Fibroblast of skin of abdomen (primary cell): ENCODE measurements at places on chromosomes 3 and 15.
A peak's percentile ranks its signal among the peaks of the same experiment; 100 is the strongest.

GRCh38 chr3:104437131-104437750 is 929.5 kb upstream of the ALCAM start:
- peak; percentile 93 for DNase-seq

GRCh38 chr3:67302489-67302888 is 304.4 kb downstream of the KBTBD8 start:
- no peak for DNase-seq

- DNase-seq = no peak
Measured at GRCh38 chr3:146772211-146772743, 167.1 kb upstream of the PLSCR5 start.

DNA sequence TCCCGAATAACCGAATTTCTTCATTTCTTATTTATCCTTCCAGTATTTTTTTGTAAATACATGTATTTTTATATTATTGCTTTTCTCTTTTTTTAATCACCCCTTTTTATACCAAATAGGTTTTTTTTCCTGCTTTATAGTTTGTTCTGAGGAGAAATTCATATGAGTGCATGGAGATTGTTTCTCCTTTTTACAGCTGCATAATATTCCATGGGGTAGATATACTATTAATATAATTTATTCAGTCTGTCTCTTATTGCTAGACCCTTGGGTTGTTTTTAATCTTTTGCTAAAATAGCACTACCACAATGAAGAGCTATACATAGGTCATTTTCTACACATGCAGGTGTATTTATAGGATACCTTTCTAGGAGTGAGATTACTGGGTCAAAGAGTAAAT is 3.5 kb upstream of the TMEM87A start:
- DNase-seq = no peak

DNA sequence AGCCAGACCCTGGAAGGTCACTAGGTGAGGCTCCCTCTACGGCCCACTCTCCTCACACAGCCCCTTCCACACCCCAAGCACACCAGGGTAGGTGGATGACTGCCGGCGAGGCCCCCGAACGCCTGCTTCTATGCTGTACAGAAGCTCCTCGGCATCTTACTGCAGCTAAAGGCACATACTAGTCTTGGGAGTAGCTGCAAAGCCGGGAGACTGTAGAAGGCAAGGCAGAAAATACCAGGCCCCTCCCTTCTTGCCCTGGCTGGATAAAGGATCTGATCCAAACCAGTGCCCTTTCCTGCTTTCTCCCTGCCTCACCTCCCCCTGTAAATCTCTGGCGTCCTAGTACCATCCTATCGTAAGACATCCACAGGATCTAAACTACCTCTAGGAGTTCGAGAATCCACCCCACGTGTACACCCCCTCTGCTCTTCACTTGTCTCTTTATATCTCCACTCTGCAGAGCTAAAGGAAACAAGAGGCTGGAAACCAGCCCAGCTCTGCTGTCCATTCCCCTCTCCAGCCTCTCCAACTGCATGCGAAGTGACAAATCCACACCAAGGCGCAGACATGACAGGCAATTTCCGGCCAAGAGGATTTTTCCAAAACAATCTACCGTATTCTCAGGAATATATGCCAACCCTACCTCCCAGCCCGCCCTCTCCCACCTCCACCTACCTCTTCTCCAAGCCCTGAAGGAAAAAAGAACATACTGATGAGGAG is 11.8 kb downstream of the TNK2 start:
- DNase-seq = peak; percentile 82

- DNase-seq = no peak
Measured at GRCh38 chr15:80098341-80098740, 38.9 kb downstream of the ZFAND6 start.

- no peak for DNase-seq
Measured at GRCh38 chr3:47343471-47343971, 37.3 kb upstream of the PTPN23 start.

GRCh38 chr15:62053439-62054085 is 6.7 kb downstream of the VPS13C start:
- DNase-seq = no peak

- DNase-seq = peak; percentile 84
Measured at GRCh38 chr3:45547764-45548680, 46.5 kb upstream of the LIMD1 start.

- DNase-seq = peak; percentile 65
Measured at GRCh38 chr3:161171113-161171512, 50.0 kb upstream of the NMD3 start.

DNA sequence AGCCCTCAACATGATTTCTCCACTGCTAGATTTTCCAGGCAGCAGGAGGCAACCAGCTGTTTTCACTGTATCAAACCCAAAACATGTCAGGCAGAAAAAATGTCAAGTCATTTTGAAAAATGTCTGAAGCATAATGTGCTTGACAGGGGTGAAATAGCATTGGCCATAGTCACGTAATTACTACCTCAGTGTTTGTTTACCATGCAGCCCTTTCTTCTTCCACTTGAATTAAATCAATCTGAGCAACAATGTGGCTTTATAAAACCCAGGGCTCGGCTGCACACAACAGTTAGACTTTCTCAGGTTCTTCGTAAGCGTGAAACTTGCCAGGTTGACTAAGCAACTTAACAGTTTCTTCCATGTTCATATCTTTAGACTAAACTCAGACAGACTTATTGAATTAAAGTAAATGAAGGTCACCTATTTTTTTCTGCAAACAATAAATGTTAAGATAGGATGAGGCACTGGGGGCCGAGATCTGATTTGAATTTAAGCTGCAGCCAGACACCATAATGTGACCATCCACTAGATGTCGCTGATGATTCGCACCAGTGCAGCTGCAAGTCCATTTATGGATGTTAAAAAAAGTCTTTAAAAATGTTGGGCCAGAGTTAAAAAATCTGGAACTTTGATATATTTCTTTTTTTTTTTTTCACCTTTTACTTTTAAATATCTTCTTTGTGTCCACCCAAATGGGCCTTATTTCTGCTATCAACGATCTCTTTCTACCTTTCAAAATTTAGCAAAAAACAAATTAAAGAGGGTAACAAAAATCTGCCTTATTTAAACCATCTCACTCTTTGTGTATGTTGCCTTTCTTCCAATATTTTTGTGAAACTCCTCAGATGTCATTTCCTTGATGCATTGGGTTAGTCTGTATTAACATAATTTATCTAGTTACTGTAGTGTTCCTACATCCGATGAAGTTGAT is 305.9 kb downstream of the CACNA2D3 start:
- DNase-seq = peak; percentile 88

GRCh38 chr3:125055331-125055912 is 375 bp downstream of the HEG1 start:
- no peak for DNase-seq

DNA sequence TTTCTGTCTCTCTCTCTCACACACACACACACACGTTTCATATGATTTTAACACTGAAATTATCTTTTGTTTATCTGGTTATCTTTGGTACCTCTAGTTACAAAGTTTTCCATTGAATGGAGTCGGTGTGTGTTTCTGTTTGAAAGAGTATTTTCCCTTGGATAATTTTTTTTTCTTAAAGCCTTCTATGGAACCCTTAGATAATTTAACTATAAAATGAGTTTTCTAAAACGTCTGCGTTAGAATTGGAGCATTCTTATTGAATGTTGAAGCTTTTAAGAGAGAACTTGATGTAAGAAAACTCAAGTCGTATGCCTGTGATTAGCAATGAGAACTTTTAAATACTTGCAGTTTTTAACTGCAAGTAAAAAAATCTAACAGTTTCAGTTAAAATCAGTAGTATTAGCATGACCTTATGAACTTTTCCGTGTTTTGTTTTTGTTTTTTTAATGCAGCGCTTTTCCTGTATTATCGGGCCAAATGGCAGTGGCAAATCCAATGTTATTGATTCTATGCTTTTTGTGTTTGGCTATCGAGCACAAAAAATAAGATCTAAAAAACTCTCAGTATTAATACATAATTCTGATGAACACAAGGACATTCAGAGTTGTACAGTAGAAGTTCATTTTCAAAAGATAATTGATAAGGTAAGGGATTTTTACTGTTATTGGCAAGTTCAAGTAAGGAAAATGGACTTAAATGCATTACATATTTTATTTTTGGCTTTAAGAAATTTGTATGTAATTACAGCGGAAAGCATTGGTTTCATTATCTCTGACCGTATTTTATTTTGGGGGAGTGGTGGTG is 3.0 kb downstream of the SMC4 start:
- DNase-seq = no peak

GRCh38 chr3:77590191-77590590 is 550.3 kb downstream of the ROBO2 start:
- no peak for DNase-seq

GRCh38 chr3:108475220-108475782 is 35.1 kb downstream of the MYH15 start:
- no peak for DNase-seq

- no peak for DNase-seq
Measured at GRCh38 chr3:69389520-69390248, 3.8 kb upstream of the FRMD4B start.

- DNase-seq = no peak
Measured at GRCh38 chr15:90459368-90459767, 70.4 kb upstream of the CRTC3 start.
